ENCODE measurements at places on chromosomes 12 and 14.

- DNase-seq, result peak; percentile 65
These were observed 27.4 kb downstream of the ABCD4 start for GRCh38 chr14:74275241-74275841.

GRCh38 chr14:58408681-58409215, 13.0 kb downstream of the TOMM20L start:
- DNase-seq, result no peak

GRCh38 chr12:24945845-24946244, 3.1 kb downstream of the BCAT1 start:
- DNase-seq, result no peak

DNA sequence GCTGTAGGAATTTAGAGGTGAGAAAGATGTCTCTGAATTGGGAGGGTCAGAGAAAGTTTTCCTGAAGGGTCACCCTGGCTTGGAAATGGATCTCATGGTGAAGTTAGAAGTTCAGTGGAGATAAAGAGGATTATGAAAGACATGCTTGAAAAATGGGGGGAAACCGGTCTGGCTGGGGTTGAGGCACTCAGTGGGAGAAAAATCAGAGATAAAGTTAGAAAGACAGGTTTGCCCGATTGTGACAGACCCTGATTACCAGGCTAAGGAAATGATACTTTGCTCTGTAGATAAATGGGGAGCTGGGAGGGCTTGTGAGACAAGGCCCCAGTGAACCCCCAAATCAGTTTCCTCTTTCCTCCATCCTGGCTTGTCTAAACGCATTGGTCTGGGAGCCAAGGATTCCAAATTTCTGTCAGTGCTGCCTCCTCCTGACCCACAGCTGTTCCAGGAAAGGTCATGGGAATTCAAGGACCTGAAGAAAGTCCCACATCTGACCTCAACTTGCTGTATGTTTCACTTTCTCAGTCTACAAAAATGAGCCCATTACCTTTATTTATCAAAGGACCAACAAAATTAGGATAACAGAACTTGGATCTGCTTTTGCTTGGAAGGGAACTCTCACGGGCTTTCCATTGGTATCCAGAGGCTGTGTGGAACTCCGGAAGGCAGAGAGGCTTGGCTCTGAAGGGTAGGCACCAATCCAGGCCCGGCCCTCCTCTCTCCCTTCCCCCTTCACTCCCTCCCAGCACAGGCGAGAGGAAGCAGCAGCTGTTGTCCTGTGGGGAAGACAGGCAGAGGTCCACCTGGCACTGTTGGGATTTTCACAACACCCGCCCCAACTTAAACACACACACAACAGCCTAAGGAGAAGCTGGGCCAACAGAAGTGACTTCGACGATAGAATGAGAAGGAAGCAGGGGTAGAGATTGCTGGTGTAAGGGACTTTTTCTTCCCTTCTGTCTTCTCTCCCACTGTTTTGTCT, 3.4 kb upstream of the RNASE7 start:
- DNase-seq, result peak; percentile 70

DNA sequence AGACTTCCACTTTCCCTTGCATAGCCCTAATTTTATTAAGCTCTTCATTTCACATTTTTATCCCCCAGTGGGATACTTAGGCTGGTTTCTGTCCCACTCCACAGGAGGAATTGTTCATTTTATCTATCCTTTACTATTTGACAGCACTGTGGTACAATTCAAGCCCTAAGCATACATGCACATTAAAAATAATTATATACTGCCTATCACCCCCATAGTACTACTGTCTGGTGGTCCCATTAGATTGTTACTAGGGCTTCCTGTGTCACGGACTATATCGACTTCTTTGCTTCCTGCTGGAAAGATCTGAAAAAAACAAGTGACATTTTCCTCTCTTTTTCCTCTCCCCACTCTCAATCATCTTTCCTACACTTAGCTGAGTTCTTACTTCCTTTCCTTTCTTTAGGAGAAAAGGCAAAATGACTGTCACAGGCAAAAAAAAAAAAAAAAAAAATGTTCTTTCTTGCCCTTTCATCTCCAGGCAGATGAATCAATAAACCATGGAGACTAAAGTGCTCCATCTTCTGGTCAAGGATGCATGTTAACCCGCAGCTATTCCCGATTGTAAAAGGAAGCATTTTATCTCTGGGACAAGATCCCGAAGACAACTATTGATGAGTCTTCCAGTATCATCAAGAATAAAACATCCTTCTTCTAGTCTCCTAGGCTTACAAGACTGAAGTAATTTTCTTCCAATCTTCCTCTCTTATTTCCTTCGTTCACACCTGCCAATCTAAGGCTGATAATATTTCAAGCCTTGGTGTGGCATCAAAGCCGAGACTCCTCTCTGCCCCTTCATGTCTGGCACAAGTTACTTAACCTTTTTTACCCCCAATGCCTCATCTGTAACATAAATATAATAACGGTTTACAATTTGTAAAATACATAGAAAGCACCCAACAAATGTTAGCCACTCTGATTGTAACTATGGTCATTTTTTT, 94.4 kb upstream of the PLEKHG7 start:
- peak; percentile 50 for DNase-seq

- DNase-seq, result no peak
These were observed 17.4 kb upstream of the PTGR2 start for GRCh38 chr14:73834261-73834625.

- peak; percentile 37 for DNase-seq
These were observed 11.3 kb upstream of the GNG2 start for GRCh38 chr14:51849097-51849496.

DNA sequence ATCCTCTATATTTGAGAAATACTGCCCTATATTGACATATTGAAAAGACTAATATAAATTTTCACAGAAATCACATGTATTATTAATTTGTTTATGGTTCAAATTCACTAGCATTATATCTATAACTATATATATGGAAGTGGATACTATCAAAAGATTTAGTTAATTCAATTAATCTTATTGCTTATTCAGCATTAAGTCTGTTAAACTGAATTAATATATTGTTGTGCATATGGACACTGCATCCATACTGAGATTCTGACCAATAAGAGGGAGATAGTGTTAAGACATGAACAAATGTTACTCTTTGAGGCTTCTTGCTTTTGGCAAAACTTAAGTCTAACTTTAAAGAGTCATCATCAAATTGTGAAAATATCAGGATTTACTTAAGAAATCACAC, 52.0 kb upstream of the C12orf50 start:
- DNase-seq, result no peak

GRCh38 chr12:110123919-110124268, 263 bp upstream of the IFT81 start:
- no peak for DNase-seq

GRCh38 chr12:31922341-31923062, 36.7 kb upstream of the RESF1 start:
- DNase-seq, result peak; percentile 68

- no peak for DNase-seq
These were observed 16.3 kb upstream of the EPYC start for GRCh38 chr12:91021076-91021475.

DNA sequence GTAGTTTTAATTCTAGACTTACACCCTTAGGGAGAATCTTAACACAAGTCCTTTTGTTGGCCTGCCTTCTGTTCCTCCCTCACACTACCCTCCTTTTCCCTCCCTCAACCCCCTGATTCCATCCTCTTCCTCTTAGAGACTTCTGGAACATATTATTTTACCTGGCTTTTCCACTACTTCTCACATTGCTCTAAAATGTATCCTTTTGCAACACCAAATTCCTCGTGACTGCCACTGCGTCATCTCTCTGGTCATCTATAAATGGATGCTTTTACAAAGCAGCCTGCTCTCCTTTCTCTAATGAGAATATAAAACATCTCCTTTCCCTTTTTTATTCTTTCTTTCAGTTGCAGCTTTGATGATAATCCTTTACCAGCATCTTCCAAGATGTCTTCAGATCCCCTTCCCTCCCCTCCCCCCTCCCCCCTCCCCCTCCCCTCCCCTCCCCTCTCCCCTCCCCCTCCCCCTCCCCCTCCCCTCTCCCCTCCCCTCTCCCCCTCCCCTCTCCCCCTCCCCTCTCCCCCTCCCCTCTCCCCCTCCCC, 93.6 kb downstream of the DIP2B start:
- DNase-seq, result peak; percentile 32

- DNase-seq, result no peak
These were observed 35.3 kb upstream of the INF2 start for GRCh38 chr14:104654119-104654518.

- peak; percentile 23 for DNase-seq
These were observed 207.2 kb downstream of the ZFP36L1 start for GRCh38 chr14:68585690-68586089.

GRCh38 chr12:122850695-122851350, 15.6 kb downstream of the HIP1R start:
- peak; percentile 70 for DNase-seq

DNA sequence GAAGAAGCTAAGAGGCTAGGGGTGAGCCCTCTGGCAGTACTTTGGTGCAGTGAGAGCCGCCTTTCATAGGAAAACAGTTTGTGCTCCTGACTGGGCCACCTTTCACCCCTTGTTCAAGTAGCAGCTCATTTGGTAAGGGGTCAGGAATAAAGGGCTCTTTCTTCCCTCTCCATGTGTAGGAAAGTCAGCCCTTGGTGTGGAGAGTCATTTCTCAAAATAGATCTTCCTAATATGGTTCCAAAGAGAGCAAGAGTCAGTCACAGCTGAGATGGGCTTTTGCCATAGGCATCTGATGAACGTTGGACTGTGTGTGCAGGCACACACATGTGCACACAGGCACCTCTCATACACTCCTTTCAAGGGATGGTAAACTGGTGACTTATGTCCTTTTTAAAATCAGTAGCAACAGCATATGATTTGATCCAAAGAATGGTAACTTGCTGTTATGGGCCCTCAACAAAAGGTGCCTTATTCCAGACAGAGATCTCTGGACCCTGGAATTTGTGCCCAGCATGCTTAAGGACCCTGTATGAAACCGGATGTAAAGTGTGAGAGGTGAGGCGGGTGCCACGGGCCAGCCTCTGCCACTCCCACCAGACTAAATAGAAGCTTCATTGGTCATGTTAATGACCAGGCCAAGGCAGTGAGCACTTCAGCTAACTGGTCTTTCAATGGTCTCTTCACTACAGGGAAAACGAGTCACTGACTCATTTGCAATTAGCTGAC, 16.7 kb upstream of the RIC8B start:
- DNase-seq, result no peak

GRCh38 chr12:98344046-98344930, 171.1 kb upstream of the TMPO start:
- no peak for DNase-seq

GRCh38 chr14:76538648-76539008, 162.7 kb downstream of the ESRRB start:
- no peak for DNase-seq

DNA sequence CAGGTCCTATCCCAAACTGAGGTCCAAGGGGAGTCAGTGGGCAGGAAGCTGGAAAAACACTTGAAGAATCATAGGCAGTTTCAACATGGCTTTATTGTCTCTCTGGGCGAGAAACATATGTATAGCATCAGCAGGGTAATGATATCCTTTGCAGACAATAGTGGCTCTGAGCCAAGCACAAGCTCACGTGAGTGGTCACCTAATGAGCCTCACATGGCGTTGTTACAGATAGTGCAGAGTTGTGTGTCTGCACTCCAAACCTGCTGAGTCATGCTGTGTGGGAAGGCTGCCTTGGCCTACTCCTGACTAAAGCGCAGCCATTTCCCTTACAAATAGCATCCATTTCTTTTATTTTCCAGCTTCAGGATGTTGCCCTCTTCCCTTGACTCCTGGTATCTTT, 105.2 kb upstream of the SYT1 start:
- DNase-seq, result peak; percentile 69

DNA sequence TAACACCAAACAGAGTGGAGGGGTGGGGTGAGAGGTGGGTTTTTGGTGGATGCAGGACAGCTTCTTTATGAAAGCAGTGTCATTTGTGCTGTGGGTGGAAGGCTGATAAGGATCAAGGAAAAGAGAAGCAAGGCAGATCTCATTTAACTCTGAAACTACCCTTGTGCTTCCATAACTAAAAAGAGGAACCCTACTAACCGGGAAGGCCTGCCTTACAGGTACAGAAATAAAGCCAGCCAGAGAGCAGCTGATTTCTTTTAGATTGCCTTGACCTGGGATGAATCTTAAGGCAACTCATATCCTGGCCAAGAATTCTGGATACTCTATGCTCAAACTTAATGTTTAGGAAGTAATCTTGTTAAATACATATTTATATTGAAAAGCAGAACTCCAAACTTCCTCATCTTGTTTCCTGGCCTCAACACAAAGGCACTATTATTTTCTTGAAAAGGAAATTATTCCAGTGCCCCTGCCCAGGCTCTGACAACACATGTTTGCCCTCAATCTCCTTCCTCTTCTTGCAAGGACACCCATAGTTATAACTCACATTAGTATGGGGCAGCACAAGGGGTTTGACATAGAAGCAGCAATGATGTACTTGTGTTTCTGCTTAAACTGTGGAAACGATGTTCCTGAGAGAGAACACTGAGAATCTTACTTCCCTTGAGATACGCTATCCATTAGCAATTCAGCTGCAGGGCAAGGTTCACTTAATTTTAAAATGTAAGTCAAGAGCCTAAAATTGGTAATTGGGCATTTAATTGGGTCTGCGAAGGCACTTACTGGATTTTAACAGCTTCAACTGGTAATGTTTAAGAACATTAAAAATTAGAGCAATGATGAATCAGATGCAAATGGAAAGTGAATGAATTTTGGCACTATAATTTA, 173.7 kb downstream of the STXBP6 start:
- DNase-seq, result no peak

DNA sequence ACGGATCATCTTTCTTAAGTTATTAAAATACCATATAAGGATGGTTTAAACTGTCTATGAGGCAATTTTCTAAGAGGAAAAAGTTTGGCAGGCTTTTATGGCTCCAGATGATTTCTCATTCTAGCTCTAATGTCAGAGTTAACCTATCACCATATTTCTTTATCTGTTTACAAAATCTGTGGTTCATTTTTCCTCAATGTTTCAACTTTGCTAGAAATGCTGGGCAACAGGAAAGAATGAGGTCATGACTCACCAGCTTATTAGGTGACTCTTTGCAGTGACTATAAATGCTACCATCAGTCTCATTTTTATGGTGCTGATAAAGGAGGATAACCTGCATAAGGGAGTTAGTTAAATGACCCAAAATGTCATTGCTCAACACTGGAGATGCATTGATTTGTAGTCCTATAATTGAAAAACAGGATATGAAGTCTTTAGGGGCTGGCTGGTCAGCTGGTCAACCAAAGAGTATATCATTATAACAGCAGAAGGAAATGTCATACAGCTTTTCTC, 45.3 kb upstream of the RAP1B start:
- DNase-seq, result peak; percentile 92

- DNase-seq, result no peak
These were observed 44.8 kb upstream of the ERGIC2 start for GRCh38 chr12:29425722-29426121.

GRCh38 chr12:112808156-112808555, 16.6 kb downstream of the RPH3A start:
- DNase-seq, result no peak

DNA sequence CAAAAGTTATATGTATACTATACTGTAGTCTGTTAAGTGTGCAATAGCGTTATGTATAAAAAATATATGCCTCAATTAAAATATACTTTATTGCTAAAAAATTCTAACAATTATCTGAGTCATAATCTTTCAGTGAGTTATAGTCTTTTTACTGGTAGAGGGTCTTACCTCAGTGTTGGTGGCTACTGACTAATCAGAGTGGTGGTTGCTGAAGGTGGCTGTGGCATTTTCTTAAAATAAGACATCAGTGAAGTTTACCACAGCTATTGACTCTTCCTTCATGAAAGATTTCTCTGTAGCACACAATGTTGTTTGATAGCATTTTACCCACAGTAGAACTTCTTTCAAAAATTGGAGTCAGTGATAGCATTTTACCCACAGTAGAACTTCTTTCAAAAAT, 23.4 kb downstream of the POLR3B start:
- peak; percentile 34 for DNase-seq
